Astrocyte of the hippocampus (primary cell): ENCODE measurements at places on chromosomes 1 and 21.
A peak's percentile ranks its signal among the peaks of the same experiment; 100 is the strongest.

DNA sequence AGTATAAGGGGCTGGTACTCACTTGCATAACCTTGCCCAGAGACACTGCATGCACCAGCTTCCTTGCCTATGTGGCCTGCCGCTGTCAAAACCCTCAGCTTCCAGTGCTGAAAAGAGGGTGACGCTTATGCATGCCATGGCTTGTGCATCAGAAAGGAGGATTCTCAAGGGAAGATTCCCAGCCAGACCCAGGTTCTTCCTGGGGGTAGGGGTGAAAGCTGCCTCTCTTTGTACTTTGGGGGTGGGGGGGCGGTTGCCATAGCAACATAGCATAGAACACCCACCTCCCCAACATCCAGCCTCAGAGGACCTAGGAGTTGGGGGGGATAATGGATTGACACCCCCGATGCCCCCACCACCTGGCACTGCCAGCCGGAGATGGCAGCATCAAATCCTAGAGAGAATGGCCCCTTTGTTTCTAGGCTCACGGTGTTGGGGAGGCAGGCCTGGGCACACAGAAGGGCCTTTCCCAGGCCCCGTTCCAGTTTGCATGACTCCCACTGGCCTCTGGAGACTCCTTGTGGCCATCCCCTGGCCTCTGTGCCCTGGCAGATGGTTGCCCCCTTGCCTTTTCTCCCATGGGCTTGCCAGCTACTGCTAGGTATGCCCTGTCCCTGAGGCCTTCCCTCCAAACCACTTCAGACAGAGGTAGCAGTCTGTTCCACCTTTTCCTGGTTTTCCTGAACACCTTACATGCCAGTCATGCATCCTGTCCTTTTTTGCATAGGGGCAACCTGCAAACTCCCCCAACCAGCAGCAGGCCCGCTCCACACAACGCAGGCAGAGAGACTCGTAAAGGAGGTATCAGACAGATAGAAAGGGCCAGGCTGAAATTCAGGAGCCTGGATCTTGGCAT lies 44.6 kb downstream of the RHBG start:
- no peak for DNase-seq

- peak; percentile 87 for DNase-seq
Observed at GRCh38 chr1:184664042-184664660, 90.5 kb downstream of the EDEM3 start.

DNA sequence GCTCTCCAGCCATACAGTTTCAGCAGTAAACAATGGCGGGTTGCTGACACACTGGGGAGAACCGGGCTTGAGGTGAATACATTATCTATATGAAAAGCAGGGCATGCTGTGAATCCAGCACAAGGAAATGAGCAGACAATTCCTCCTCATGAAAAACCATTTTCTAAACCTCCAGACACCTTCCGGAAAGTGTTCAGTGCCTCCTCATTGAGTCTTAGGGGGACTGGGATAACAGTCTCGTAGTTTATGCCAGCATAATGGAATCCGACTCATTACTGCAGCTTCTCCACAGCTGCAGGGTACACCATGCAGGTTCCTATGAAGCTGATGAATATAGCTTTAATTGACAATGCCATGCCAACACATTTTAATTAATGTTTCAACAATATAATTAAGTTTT lies 284.1 kb downstream of the BACH1 start:
- peak; percentile 3 for DNase-seq

GRCh38 chr1:25619101-25619890 lies 2.7 kb downstream of the MAN1C1 start:
- peak; percentile 78 for DNase-seq

- no peak for DNase-seq
Observed at GRCh38 chr1:202834771-202835547, 24.2 kb downstream of the PCAT6 start.

DNA sequence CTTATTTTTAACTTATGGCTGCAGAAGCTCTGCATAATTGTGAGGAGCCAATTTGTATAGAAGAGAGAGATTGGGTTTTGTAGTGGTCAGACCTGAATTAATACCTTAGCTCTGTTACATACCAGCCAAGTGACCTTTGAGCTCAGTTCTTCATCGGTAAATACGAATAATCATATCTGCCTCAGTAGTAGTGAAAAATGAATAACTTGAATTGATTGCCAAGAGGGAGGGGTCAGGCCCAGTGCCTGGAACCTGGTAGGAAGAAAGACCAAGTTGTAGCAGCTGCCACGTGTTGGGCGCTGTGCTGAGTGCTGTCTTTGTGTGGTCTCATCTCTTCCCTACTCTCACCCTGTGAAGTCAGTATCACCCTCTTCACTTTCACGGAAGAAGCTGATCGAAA lies 247.5 kb downstream of the PBX1 start:
- no peak for DNase-seq

DNA sequence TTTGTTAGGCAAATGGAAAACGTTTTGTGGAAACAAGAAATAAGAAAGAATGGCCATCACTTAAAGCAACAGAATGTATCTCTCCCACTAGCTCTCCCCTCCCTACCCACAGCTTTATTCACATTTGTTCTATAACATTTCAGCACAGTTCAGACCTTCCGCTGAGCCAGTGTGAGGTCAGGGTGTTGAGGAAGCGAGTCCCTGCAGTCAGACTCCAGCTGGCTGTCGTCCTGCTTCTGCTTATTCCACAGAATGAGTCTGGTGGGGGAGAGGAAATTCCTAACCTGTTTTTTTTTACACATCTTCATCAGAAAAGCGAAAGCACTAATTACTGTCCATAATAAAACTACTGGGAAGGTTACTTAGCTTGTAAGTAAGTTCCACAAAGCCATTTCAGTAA lies 39.0 kb downstream of the MRPL39 start:
- peak; percentile 83 for DNase-seq

- DNase-seq, result no peak
Observed at GRCh38 chr1:114177282-114177681, 23.6 kb upstream of the SYT6 start.

GRCh38 chr1:65075123-65075976 lies 72.7 kb upstream of the AK4 start:
- peak; percentile 60 for DNase-seq

DNA sequence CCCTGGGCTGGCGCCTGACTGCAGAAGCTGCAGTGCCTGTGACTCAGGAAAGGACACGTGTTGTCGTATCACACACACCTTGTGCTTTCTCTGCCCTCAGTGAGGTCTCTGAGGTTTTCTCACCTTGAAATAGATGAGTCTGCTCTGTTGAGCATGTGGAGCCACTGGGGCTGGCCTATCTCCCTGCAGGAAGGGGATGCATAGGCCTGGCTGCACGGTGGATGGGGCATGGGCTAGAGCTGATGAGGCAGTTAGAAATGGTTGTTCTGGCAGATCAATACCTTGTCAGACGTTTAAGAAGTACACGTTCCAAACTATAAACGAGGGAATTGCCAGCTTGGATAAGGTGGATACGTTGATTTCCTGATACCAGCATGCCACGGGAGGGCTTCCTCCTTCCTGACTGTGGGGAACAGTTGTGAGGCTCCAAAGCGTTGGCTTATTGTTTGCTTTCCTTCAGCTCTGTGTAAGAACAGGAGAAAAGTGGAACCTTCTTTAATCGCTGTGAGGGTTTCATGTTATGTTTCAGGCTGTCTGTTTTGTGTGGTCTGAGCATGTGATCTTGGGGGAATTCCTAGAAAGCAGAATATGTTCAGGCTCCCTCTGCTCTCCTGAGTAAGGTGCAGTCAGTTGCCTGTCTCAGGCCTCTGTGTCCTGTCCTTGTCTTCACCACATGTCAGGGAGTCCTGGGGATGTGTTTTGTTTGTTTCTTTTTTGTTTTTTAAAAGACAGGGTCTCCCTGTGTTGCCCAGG lies 44.8 kb downstream of the PCNT start:
- DNase-seq, result no peak

DNA sequence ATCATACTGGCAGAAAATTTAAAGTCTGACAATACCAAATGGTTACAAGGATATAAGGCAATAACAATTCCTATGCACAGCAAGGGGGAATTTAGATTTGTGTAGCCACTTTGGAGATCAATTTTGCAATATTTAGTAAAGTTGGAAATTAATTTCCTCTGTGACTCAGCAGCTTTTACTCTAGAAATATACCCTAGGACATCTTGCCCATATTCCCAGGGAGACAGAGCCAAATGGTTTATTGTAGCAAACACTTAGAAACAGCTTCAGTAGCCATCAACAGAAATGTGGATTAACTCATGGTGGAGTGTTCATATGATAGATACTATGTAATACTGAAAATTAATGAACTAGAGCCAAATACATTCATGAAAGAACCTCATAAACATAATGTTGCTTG lies 104.6 kb downstream of the BACH1 start:
- no peak for DNase-seq

GRCh38 chr1:168179438-168180147 lies 831 bp downstream of the TIPRL start:
- peak; percentile 30 for DNase-seq

GRCh38 chr1:226790545-226791181 lies 51.6 kb upstream of the ITPKB start:
- no peak for DNase-seq

DNA sequence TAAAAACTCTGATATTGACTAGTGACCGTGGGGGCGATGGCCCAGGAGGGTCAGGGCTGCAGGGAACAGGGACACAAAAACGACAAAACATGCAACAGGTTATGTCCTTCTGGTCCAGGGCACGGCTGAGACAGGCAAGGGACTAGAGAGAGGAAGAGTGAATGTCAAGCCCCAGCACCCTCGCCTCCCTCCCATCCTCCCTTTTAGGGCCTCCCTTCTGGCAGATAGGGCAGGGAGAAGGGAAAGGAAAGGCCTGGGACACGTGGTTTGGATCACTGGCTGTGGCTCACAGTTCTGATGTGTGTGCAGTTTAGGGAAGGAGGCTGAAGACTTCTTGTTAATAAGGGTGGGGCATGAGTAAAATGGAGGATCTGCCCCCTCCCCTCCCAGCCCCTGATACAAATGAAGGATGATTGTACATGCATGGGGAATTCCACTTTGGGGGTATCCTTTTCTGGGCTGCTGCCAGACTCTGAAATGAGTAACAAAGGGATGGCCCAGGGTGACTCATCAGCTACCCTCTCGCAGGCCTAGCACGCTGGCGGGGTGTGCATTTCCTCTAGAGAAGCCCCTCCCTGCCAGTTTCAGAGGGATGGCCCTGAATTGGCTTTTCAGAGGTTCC lies 14.2 kb downstream of the CAPN2 start:
- DNase-seq, result peak; percentile 94

DNA sequence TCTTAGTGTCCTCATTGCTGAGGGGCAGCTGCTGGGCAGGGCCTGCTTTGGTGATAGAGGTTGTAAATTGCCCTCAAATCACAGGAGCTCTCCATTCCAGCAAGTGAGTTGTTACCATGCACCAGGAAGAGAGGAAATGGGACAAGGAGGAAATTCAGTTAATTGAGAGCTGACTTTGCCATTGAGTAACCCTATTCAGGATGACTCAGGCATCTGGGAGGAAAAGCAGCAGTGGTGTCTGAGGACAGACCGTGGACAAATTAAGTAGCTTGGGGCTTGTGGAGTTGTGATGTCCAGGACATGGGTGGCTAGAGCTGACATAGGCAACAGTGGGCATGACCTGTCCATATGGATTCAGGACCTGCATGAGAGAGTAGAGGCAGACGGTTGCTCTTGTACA lies 5.9 kb downstream of the ARHGEF10L start:
- peak; percentile 34 for DNase-seq

- peak; percentile 93 for DNase-seq
Observed at GRCh38 chr21:43340491-43341377, 86.2 kb downstream of the SIK1 start.

- DNase-seq, result peak; percentile 46
Observed at GRCh38 chr1:115980998-115981993, 5.0 kb downstream of the SLC22A15 start.

GRCh38 chr1:220527279-220527907 lies 543 bp upstream of the MARK1 start:
- DNase-seq, result peak; percentile 48

DNA sequence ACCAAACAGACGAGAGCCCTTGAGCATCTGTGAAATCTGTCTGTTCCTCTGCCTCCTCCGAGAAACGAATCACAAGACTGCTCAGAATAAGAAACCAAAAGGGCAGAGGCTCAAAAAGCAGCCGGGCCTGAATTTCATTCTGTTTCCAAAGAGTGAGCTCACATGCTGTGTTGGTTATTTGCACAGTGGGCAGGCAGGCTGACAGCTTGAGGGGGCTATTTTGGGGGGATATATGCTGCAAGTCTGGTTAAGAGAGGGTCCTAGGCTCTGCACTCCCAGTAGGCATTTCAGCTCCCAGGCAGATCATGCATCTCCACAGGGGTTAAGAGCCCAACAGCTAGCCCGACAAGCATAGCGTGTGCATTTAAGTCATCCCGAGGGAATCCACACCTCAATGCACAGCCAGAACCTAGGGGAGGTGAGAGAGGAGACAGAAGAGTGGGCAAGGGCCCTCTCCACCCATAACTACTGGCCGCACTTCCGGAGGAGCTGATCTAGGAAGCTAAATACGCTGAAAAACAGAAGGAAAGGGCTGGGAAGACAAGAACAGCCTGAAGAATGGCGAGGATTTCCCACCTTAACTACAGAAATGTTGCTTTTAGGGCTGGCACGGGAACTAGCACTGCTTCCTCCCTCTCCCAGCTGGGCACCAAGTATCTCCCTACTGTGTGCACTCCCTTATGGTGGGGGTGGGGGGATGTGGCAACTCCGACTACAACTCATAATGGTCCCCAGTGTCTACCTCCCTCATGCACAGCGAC lies 3.7 kb downstream of the PGBD5 start:
- no peak for DNase-seq

DNA sequence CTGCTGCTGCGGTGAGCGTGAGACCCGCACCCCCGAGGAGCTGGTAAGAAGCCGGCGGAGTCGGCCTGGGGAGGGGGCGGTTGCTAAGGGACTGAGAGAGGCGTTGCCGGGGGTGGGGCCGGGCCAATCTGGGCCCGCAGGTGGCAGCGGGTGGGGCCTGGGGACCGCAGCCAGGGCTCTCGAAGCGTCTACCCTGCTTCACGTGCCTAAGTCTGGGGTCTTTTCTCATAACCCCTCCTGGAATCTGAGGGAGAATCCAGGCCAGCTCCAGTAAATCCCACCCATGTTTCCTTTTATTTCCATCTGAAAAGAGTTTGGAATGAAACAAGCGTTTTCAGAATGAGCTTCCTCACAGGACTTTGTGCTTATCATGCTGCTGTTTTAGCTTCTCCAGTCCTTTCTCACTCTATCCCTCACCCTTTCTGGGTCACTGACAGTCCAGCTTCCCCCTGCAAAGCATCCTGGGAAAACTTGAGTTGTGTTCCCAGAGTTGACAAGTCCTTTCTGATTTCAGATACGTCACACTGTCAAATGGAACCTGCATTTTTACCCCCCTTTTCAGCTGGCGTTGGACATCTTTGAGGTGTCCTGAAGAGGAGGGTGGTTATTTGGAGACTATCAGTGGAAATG lies 431 bp downstream of the CLCN6 start:
- DNase-seq, result peak; percentile 39

- DNase-seq, result no peak
Observed at GRCh38 chr1:47241114-47242113, 9.4 kb upstream of the TAL1 start.

DNA sequence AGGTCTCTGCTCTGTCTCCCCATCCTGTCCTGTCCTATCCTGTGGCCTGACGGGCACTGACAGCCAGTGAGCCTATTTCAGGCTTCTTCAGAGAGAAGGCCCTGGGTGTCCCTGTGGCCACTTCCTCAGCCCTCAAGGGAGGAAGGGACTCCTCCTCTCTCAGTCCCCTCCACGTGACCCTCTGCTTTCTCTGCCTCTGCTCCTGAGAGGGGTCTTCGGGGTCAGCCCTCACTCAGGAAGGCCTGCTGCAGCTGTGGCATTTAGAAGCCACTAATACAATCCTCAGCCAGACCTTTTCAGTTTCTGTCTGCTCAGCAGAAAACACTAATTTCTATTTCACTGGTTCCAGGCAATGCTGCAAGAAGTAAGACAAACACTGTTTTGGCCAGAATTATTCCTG lies 43.6 kb upstream of the ETV3 start:
- no peak for DNase-seq
